ENCODE measurements at places on chromosomes 2 and 18.

- DNase-seq = no peak
These were observed 16.5 kb downstream of the BIN1 start for GRCh38 chr2:127090281-127091120.

- DNase-seq = no peak
These were observed 23.3 kb upstream of the IL1RN start for GRCh38 chr2:113104054-113104611.

DNA sequence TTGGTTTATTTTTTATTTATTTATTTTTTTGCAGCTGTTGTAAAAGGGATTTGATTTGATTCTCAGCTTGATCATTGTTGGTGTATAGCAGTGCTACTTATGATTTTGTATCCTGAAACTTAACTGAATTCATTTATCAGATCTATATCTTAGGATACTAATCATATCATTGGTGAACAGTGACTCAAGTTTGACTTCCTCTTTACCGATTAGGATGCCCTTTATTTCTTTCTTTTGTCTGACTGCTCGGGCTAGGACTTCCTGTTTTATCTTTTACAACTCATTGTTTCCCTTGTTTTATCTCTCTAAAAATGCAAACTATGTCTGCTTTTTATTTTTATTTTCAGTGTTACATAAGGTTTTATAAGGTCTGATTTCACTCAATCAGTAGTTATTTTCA, 23.6 kb downstream of the SP100 start:
- DNase-seq = no peak

DNA sequence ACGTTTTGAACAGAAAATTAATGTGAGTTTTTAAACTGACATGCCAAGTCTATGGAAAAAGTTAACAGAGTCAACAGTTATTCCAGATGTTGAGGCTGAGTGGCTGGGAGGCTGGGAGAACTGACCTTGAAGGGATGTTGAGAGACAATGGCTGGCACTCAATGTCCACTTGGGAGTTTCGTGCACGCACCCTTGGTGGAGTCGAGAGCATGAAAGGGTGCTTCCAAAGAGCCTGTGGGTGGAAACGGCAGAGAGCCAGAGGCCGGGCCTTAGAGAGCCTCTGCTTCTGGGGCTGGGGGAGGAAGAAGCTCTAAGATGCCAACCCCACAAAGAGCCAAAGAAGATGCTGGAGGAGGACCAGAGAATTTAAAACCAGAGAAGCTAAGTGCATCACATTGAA, 63.4 kb upstream of the L3MBTL4 start:
- DNase-seq = no peak

GRCh38 chr2:184598316-184599053, at the start of gene ZNF804A:
Gene ZNF804A (plus strand): TSS chr2:184598529. CDS start chr2:184598960, 431 bp downstream.
- DNase-seq = no peak

DNA sequence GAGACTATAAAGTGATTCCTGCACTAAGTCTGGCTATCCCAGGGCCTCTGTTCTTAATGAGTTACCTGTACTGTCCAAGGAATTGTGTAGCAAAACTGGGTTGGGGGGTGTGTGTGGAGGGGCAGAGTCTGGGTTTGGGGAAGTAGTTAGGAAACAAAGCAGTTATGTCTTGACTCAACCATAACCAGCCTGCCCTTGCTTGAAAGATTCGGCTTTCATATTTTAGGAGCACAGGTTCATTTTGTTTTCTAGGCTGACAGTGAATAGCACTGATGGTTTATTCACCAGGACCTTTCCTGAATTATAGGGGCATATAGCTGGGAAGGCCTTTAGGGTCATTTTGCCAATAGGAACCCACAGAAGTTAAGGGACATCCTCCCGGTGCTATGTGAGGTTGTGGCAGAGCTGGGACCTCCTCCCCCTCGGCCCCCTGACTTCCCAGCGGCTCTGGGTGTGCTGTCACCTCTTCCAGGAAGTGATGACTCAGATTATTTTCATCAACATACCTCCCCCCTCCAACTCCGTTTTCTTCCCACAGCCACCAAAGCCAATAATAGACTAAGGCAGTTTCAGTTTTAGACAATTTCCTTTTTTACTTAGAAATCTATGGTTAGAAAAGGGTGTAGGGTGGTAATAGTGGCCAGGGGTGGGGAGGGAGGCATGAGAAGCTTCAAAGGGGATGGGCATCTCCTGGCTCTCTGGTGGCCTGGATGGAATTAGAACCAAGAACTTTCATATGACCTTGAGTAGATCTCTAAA, 44.8 kb downstream of the SETBP1 start:
- DNase-seq = no peak

DNA sequence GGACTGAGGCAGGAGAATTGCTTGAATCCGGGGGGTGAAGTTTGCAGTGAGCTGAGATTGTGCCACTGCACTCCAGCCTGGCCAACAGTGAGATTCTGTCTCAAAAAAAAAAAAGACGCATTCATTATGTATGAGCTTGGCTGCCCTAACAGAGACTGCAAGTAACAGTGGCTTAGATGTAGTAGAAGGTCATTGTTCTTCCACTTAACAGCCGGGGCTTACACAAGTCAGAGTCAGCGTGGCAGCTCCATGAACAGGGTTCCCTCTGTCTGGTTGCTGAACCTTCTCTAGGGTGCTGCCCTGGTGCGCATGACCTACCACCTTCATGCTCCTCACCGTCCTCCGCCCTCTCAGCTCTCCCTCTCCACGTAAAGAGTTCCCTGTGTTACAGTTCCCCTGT, 49.1 kb upstream of the IGFBP2 start:
- no peak for DNase-seq

- DNase-seq = no peak
These were observed 265.4 kb downstream of the HRH4 start for GRCh38 chr18:24725644-24726415.

- no peak for DNase-seq
These were observed 220.4 kb downstream of the ZNF516 start for GRCh38 chr18:76274468-76275289.

- no peak for DNase-seq
These were observed 83.4 kb downstream of the MTCL1 start for GRCh38 chr18:8788503-8789429.

- no peak for DNase-seq
These were observed 62.5 kb upstream of the POMC start for GRCh38 chr2:25230948-25231311.

- no peak for DNase-seq
These were observed 4.3 kb downstream of the STK39 start for GRCh38 chr2:168243061-168243460.

- no peak for DNase-seq
These were observed 921.2 kb downstream of the DCC start for GRCh38 chr18:53261241-53261640.

GRCh38 chr2:233082222-233082930, 22.2 kb downstream of the INPP5D start:
- no peak for DNase-seq

DNA sequence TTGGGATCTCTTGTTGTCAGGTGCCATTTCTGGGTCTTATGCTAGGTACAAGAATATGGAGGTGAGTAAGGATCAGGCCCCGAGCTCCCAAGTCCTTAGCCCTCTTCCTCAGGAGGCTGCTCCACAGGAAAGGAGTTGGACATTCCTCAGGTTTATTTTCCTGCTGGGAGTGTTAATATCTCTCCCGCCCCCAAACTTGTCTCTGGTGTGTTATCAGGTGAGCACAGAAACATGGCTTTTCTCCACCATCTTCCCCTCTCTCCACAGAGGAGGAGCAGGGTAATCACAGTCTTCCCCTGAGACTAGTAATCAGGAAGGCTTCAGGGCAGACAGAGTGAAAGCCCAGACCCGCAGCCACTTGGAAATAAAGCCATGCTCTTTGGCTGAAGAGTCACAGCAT, 73.3 kb upstream of the CAPN13 start:
- DNase-seq = no peak

- no peak for DNase-seq
These were observed 61.5 kb downstream of the STPG4 start for GRCh38 chr2:47093626-47094025.

DNA sequence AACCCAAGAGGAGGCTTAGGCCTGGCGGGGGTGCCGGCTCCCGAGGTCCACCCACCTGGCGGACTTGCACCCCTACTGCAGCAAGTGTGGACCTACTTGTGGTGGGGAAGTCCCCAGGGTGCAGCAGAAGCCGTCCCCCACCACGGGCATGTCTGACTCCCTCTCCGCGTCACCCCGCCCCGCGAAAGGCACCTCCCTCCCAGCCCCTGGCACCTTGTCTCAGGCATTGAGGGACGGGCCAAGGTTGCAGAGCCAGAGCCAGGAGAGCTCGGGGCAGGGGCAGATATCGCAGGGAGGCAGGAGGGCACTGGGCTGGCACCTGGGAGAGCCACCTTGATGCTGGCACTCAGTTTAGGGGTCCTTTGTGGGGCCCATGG, 19.0 kb downstream of the CROCC2 start:
- no peak for DNase-seq

GRCh38 chr18:78457731-78458130, 521.9 kb upstream of the SALL3 start:
- DNase-seq = no peak

GRCh38 chr18:47680488-47680887, 250.0 kb downstream of the SMAD2 start:
- no peak for DNase-seq

- DNase-seq = no peak
These were observed 60.1 kb upstream of the ASXL3 start for GRCh38 chr18:33517950-33518349.

GRCh38 chr2:208713066-208713745, 306.6 kb downstream of the PTH2R start:
- no peak for DNase-seq

All from RKO (cell line).